ENCODE measurements at places on chromosomes 7 and 10.

DNA sequence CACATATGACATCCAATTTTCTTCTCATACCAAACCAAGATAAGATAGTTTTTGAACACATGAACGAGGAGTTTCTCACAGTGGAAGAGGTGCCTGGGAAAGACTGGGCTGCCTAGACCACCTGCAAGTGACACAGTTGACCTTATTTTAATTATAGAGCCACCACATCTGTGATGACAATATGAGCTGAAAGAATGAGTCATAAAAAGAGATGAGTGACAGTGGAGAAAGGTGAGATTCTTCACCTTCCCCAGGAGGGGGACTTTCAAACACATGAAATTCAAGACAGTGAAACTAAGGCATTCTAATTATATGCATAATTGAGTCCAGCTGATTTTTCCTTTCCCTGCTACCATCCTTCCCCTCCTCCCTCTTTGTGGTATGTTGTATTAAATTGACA is 475.5 kb downstream of the NXPH1 start:
- DNase-seq: no peak

DNA sequence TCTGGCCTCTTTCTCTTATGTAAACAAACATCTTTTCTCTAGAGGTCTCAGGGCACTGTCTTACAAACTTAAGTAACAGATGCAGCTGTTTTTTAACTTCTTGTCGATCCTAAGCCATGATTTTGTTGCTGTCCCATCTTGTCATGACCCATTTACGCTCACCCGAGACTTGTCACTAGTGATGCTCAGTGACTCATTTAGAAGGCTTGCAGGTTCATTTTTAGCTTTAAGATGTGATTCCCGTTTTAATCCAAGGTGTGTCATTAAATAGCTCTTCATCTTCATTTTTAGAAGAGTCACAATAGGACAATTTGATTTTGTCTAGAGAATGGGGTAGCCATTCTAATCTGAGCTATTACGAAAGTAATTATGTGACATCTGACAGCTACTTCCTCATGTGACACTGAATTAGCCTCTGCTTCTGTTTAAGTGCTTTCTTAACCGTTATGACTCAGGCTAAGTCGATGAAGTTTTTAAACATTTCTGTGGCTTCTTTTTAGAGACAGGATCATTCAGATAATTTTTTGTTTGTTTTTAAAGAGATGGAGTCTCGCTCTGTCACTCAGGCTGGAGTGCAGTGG is 42.7 kb downstream of the SPDYE5 start:
- no peak for DNase-seq

DNA sequence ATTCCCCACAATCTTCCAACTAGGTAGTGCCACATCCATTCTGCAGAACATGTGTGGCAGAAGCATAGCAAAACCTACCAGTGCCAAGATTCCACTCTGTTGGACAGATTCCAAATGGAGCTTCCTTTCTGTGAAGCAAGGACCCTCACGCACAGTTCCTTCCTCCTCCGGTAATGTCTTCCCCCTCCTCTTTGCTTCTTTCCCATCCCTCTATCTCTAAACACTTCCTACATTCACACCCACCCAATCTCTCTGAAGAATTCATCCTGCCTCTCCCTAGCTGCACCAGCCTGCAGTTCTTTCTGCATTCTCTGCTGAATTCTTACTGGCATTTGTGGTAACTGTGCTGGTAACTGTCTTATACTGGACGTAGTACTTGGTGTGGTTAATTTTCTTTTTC is 124.9 kb downstream of the RNLS start:
- DNase-seq: no peak

- DNase-seq: no peak
Measured at GRCh38 chr7:45080958-45081669, 7.7 kb downstream of the NACAD start.

DNA sequence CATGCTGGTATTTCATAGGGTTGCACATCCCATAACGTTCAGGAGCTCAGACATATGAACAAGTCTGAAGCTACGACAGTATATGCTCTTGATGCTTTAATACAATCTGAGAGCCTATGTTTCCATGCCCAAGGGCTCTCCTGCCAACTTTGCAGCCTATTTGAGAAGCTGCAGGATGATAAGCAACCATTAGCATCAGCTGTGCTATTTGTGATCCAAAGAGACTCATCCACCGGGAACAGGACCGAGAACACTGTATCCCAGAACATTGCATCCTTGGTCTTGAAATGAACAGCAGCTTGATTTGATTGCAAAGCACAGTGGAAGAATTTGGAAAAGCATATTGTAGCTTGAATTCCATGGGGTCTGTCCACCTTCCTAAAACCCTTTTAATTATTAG is 156.2 kb upstream of the PTER start:
- DNase-seq: no peak

DNA sequence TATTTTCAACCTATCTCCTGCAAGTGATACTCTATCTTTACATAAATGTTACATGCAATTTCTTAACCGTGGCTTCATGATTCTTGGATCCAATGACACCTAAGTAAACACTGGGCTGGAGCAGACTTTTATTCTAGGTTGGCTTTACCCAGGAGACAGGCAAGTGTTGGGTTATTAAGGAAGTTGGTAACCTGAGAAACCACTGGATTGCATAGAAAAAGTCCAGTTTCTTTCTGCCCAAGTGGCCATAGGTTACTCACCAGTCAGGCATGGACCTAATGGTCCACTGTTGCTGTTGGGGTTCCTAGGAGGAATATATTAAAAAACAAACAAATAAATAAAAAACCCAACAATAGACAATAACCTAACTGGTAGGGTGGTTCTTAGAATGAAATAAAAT is 112.8 kb downstream of the SEMA3D start:
- DNase-seq: no peak

GRCh38 chr7:100576384-100576993 is 2.8 kb upstream of the SAP25 start:
- no peak for DNase-seq

- no peak for DNase-seq
Measured at GRCh38 chr10:132360766-132361447, 28.9 kb downstream of the LRRC27 start.

DNA sequence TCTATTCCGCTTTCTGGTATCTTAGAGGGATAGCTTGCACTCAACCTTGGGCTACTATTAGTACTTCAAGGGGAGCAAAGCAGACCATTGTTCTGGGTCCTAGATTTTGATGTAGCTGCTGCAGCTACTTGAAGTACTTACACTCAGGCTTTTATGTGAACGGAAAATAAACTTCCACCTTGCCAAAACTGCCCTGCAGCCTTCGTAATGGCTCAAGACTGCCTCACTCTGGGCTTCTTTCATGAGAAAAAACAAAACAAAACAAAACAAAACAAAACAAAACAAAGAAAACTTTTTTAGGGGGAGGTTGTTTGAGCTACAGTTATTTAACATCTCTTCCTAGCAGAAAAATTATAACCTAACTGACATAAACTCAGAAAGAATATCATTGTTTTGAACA is 19.4 kb upstream of the EPHB6 start:
- no peak for DNase-seq

DNA sequence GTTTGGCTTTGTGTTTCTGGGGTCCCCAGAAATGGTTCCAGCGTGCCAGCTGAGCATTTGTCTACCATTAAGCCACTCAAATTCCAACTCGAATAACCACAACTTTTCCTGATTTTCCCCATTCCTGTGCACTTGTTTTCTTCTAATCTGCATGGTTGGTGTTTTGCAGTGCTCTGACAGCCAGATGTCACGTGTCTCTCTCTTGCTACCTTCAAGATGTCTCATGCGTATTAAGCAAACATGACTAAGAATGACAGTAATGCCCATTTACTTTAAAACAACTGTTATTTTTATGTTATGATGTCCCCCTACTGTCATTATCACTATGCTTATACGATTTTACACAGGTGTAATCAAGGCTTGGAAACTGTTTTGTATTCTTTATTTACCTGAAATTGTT is 35.2 kb upstream of the MXI1 start:
- DNase-seq: no peak

DNA sequence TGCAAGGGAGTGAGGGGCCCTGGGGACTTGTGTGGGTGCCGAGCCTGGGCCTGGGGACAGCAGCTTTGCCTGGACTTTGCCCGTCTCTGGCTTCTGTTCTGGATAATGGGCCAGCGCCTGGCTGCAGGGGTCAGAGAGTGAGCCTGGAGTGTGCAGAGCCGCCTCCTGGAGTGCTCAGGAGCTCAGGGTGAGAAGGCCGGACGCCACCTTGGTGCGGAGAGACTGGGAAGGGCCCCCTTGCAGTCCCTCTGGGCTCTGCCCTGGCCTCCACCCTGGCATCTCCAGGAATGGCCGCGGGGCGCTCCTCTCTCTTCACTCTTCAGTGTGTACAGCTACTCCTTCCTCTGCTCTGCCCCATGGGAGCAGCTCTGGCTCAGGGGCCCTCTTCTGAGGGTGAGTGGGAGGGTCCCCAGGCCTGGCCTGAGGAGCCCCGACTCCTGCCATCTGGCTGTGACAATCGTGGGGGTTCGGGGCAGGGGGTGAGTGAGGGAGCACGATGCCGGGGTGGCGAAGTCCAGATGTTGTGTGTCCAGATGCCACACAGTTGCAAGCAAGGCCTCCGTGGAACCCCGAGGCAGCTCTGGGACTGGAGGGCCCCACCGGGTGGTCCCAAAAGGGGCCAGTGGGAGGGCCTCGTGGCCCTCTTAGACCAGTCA is 187.1 kb downstream of the DNAJB6 start:
- no peak for DNase-seq

DNA sequence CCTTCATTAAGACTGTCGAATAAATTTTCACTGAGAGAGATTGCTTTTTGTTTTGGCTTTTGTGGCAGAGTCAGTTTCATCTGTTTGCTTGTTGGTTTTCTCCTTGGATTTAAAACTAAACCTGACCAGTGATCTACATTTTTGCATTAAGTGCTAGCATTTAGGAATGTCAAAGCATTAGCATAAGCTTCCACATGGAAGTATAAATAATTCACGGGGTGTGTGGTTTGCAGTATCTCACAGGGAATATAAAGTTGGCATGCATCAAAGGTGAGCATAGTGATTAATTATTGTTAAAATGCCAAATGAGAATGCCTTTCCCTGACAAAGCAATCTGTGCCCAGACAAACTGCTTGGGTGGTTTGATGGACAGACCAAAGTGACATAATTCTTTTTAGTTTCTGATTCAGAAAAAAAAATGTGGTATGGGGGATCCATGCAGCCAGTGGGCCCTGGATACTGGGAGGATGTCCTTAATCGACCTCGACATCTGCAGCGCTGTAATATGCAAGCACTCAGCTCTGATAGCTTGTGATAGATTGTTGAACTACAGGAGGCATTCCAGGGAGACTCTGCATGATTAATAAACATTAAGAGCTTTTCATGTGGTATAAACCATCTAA is 339.3 kb upstream of the POM121L12 start:
- DNase-seq: no peak

DNA sequence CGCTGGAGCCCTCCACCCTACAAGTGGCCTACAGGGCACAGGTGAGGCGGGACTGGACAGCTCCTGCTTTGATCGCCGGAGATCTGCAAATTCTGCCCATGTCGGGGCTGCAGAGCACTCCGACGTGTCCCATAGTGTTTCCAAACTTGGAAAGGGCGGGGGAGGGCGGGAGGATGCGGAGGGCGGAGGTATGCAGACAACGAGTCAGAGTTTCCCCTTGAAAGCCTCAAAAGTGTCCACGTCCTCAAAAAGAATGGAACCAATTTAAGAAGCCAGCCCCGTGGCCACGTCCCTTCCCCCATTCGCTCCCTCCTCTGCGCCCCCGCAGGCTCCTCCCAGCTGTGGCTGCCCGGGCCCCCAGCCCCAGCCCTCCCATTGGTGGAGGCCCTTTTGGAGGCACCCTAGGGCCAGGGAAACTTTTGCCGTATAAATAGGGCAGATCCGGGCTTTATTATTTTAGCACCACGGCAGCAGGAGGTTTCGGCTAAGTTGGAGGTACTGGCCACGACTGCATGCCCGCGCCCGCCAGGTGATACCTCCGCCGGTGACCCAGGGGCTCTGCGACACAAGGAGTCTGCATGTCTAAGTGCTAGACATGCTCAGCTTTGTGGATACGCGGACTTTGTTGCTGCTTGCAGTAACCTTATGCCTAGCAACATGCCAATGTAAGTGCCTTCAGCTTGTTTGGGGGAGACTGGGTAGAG is at the start of gene COL1A2:
Gene COL1A2, plus strand, starts transcription at position 459 of the 704 bp plus-strand sequence. Its CDS starts 137 bp downstream, at position 596.
- no peak for DNase-seq

GRCh38 chr10:52318822-52319464 is 4.9 kb downstream of the DKK1 start:
- no peak for DNase-seq

- DNase-seq: no peak
Measured at GRCh38 chr7:151246102-151246850, 2.2 kb downstream of the SMARCD3 start.

GRCh38 chr10:123888256-123888655 is 3.4 kb downstream of the CPXM2 start:
- no peak for DNase-seq

DNA sequence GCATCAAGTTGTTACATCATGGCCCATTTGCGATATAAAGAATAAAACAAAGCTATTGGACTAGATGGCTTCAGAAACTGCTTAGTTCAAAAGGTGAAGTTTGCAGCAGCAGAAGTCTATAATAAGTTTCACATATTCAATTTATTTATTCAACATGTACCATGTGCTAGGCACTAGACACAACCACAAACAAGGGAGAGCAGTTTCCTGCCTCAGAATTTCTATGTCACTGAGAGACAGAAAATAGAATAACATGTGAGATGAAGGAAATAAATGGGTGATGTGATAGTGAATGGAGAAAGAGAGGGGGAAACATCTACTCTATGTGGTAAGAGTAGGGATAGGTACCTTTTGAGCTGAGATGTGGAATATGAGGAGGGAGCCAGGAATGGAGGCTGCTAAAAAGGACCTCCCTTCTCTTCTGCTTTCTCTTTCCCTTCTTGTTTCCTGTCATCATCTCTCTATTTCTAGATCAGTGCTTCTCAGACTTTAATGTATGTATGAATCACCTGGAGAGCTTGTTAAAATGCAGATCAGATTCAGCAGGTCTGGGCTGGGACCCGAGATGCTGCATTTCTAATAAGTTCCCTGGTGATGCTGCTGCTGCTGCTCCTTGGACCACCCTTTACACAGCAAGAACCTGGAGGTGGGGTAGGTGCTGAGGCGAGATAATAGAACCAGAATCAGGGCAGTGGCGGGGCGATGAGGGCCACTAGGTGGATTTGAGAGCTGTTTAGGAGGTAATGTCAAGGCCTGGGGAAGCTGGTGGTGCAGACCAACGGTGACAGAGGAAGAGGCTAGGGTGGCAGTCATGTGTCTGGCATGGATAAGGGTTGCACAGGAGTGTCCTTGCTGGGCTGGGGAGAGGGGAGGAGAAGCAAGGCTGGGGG is 13.7 kb upstream of the INMT start:
- DNase-seq: no peak

Measured in NCI-H1092 (cell line).